ENCODE measurements at places on chromosomes 1 and 21.
A peak's percentile ranks its signal among the peaks of the same experiment; 100 is the strongest.

GRCh38 chr1:178644308-178645120, 80.5 kb upstream of the RALGPS2 start:
- no peak for DNase-seq

DNA sequence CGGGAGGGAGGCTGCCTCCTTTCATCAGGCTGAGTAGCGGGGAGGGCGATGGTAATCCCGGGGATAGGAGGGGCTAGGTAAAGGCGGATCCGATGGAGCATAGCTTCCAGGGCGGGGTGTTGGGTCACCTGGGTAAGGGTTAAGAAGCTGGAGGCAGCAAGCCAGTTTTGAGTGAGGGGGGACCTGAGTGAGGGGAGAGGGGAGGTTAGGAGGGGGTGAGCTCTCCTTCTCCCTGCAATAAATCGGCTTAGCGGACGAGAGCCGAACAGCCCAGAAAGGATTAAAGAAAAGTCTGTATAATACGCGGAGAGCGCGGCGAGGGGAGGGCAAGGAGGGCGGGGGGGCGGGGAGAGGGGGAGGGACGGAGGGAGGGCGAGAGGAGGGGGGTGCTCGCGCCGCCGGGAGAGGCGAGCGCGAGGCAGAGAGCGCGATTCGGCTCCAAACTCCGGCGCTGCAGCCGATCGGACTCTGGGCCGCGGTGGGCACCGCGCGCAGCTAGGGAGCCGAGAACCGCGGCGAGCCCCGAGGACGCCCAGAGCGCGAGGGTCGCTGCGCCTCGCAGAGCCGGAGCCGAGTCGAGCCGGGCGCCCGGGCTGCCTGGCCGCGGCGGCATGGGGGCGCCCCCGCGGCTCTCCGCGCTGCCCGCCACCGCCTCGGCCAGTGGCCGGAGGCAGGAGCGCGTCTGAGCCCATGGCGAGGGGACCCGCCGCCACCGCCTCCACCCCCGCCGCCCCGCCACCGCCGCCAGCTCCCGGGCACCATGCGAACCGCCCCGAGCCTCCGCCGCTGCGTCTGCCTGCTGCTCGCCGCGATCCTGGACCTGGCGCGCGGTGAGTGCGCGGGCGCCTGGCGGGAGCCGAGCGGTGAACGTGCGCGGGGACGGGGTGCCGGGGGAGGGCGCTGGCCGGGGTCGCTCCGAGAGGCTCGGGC, at the start of gene IGSF21:
TSS of gene IGSF21 (plus strand) at position 430 of the 930 bp plus-strand sequence. CDS start at position 761, 331 bp downstream.
- no peak for DNase-seq

DNA sequence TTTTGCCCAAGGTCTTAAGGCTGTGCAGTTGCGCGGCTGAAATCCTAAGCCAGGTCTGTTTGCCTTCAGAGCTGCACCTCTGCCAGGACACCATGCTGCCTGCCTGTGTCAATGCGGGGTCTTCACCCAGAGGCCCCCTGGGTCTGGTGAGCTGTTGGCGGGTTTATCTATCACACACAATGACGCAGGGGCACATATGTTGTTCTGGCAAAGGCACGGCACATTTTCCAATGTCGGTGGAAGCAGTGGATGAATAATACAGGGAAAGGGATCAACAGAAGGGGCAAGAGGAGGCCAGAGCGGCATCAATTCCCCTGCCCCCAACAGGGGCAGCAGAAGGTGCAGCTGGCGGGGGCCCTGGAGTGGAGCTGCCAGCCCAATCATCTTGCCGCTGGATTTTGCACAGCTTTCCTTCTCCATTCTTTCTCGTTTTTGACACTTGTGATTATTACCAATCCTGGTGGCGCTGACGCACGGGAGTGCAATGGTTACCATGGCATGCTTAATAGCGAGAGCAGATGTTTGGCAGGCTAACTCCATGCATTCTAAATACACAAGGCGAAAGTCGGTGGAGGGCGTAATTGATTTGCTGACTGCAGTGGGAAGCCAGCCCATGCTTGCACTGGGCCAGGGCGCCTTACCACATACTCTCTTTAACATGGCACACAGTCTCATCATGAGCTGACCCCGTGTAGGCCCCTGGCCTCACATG, 45.8 kb upstream of the CYP2J2 start:
- DNase-seq: no peak

- no peak for DNase-seq
These were observed 23.4 kb upstream of the ARF1 start for GRCh38 chr1:228058949-228059633.

DNA sequence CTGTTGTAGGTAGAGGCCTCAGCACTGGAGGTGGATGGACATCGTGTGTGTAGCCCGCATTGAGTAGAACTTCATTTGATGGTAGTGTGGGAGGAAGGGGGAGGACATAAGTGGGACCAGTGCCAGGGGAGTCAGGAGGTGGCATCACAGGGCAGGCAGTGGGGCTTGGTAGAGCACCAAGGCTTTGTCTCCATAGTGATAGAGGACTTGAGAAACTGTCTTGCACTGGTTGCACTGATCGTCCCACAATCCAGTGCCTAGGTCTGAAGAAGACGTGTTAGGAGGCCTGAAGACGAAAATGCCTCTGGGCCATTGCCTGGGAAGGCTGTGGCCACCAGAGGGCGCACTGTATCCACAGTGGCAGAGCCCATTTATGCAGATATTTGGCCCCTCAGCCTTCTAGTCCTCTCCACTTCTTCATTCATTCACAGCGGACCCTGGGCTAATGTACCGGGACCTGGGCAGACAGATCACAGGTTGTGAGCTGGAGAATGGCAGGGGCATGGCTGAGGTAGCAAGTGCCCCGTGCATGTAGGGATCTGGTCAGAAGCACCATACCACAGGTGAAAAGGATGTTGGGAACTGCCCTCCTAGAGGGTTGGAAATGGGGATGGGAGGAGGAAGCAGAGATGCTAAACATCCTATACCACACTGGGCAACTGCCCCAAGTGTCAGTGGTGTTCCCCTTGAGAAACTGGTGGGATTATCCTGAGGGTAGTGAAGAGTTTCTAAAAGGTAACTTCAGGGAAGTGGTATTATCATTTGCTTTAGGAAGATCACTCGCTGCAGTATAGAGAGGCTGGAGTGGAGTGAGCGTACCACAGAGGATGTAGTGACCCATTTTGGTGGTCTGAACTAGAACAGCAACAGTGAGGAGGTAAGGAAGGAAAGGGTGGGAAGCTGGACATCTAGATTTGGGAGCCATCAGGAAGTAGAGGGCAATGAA, 95.3 kb downstream of the PIK3R3 start:
- peak; percentile 73 for DNase-seq

DNA sequence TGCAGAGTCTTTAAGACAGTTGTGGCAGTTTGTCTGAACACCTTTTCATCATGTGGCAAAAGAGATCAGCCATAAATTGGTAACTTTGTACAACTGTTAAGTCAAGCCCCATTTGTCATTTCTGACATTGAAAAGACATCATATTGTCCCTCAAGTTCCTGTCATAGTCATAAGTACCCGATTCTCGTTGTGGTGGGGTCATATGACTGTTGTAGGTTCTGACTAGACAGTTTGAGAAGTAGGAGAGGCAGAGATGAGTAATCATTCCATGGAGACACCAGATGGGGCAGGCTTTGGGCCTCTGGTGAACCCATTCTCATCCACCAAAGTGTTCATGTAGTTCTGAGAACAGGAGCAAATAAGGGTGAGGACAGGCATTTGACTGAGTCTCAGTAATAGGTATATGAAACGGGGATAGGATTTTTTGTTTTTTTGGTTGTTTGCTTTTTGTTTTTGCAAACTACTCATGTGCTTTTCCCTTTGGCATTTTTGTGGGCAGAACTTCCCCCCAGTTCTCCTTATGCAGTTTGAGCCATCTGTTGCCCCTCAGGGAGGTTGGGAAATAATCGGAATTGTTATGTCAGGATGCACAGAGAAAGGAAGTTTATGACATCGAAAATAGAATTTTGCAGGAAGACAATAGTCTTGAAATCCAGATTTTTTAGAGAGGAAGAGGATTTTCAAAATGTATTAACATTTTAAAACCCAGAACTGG, 86.9 kb upstream of the KCNE2 start:
- no peak for DNase-seq

Measured in thymus (tissue), 14 donors.